ENCODE measurements at places on chromosomes 11 and 22.

DNA sequence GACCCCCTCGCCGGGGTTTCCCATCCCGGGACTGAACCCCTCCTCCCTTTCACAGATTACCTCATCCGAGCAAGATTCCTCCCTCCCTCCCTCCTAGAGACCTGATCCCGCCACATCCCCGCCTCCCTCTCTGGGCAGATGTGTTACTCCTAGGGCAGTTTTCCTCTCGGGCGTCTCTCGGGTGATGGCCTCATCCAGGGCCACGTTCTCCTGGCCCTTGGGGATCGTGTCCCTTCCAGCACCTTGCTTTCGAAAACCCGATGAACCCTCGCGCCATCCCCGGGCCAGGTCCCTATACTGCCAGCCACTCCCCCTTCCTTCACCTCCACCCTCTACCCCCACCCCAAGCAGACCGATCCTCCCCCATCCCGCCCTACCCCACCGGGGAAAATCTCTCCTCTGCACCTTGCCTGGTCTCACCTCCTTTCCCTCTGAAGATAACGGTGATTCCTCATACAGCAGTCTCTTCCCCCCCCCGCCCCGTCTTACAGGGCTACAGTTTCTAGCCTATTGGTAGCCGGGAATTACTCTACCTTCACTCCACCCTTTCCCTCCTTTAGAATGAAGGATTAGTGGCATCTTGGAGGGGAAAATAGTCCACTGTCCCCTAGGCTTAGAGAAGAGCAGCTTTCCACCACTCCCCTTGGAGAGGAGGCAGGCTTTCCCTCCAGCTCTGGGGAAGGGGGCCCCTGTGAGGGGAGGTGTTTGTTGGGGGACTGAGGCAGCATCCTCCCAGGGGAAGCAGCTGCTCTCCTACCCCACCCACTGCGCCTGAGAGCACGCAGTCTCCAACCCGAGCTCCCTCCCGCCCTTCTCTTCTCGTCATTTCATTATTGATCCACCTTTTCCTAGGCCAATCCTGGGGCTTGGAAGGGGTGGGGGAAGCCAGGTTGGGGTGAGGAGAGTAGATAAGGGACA is 1.2 kb downstream of the KMT2A start:
- DNase-seq = no peak

- DNase-seq = no peak
Observed at GRCh38 chr22:32920032-32920628, 118.6 kb downstream of the TIMP3 start.

GRCh38 chr11:65355013-65355775 is 643 bp downstream of the TIGD3 start:
- no peak for DNase-seq

- DNase-seq = peak; percentile 29
Observed at GRCh38 chr11:133064152-133064877, 468.0 kb downstream of the OPCML start.

- DNase-seq = peak; percentile 42
Observed at GRCh38 chr11:60370811-60371298, 7.5 kb upstream of the MS4A7 start.

DNA sequence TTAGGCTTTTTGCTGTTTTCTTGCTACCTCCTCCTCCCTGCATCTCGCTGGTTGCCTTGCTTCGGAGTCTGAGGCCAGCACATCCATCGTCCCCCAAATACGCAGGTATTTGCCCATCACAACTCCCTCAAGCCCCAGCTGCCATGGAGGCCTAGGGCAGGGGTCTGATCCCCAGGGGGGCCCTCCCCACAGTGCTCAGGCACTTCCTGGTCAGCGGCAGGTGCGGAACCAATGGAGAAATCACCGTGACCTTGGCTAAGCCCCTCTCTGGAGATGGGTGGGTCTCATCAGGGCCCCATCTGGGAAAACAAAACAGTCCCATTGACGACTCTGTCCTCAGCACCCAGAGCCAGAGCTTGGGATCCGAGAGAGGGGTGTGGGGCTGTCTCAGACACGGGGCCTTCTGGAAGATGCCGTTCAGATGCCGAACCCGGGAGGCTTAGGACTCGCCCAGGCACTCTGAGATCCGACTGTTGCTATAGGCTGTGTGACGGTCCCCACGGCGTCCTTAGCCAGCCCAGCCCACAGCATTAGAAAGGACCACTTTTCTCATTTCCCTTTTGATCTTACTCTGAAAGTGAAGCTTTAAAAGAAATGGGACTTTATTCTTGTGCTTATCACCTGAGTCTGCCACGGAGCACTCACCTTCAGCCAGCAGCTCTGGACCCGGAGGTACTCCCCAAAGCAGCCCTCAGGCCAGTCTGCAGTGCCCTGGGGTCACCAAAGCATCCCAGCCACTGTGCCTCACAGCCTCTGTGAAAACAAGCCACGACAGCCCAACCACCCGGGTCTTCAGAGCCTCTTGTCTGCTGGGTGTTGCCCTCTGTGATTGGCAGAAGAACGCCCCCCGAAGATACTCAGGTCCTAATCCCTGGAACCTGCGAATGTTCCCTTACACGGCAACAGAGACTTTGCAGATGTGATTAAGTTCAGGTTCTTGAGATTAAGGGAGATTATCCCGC is 61.2 kb upstream of the SLC22A12 start:
- DNase-seq = no peak

- DNase-seq = no peak
Observed at GRCh38 chr11:69396051-69396947, 85.2 kb upstream of the LINC01488 start.

DNA sequence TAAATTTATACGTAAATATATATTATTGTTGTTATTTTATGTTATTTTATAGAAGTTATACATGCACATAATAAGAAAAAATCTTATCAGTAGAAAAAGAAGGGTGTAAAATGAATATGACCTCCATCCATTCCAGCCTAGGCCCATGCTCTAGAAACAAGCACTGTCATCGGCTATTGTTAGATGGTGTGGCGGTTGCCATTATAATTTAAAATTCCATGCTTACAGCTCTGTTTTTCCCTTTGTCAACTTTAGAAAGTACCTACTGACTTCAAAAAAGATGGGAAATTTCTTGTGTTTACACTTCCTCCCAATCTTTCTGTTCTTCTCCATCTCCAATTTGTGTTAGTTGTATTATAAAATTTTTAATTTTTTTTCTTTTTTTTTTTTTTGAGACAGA is 61.9 kb upstream of the RDX start:
- no peak for DNase-seq

DNA sequence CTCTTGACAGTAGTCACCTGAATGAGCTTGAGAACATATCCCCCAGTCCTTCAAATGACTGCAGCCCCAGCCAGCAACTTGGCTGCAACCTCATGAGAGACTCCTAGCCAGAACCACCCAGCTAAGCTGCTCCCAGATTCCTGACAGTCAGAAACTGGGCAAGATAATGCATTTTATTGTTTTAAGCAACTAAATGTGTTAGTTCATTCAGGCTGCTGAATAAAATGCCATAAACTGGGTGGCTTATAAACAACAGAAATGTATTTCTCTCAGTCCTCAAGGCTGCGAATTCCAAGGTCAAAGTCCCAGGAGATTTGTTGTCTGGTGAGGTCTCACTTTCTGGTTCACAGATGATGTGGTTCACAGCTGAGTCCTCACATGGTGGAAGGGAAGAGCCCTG is 5.8 kb upstream of the PAMR1 start:
- DNase-seq = no peak

DNA sequence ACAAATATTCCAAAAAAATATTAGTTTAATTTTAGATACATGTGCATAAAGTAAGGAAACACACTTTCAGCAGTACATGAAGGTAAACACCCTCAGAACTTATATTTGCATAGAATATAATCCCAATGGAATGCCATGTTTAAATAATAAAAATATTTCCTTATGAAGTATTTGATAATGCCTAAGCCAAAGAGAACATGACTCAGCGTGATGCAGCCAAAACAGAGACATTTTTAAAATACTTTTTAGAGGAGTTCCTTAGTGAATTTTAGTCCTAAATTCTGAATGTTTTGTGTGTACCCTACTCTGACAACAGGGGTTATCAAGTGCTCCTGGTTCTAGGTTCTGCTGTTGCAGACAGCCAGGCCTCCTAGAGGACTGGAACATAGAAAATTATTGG is 39.1 kb upstream of the POU2AF2 start:
- no peak for DNase-seq

DNA sequence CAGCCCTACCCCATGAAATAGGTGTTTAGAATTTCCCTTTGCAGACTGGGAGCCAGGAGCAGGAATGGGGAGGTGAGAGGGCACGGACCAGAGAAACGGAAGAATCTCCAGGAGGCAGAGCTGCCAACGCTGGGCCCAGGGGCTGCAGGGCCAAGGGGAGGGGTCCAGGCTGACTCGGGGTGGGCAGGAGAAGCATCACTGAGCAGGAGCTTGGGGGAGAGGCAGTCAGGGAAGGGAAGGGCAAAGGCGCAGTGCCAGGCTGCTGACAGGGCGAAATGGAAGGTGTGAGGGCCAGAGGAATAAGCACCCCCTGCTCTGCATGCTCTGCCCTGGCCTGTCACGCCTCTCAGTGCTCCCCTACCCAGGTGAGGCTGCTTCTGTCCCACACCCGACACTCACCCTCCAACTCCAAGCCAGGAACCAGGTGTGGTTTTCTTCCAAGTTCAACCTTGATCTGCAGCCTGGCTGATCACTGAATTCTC is 14.5 kb downstream of the LRRC32 start:
- no peak for DNase-seq

DNA sequence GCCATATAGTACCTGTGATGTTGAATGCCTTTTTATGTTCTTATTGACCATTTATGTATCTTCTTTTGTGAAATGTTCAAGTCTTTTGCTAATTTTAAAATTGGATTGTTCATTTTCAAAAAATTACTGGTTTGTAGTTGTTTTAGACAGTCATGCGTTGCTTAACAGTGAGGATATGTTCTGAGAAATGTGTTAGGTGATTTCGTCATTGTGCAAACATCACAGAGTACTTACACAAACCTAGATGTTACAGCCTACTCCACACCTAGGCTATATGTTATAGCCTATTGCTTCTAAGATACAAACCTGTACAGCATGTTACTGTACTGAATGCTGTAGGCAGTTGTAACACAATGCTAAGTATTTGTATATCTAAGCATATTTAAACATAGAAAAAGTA is 32.5 kb downstream of the PDE3B start:
- DNase-seq = no peak

DNA sequence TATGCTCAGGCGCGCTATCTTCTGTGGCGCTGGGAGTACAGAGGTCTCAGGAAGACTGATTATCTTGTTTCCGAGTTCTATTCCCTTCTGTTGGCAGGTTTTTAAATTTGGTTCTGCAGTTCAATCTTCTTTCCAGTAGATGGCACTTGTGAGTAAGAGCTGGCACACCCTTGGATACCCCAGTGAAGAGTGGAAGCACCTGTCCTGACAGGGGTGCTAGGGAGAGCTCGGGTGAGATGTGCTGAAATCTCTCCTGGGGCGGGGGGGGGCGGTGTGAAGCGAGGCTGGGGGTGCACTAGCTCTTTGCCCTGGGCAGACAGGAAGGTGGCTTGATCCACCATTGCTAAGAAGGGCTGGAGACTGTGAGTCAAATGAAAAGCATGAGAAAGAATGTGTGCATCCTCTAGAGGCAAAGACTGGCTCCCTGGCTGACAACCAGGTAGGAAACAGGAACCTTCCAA is 679.9 kb upstream of the CCDC179 start:
- peak; percentile 55 for DNase-seq

DNA sequence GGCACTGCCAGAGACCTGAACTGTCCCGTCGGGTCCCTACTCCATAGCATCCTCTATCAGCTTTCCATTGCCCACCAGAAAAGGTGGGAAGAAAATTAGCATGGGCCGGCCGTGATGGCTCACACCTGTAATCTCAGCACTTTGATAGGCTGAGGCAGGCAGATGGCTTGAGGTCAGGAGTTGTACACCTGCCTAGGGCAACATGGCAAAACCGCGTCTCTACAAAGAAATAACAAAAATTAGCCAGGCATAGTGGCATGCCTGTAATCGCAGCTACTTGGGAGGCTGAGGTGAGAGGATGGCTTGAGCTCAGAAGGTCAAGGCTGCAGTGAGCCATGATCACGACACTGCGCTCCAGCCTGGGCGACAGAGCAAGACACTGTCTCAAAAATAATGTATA is 3.5 kb downstream of the SLC25A18 start:
- no peak for DNase-seq

DNA sequence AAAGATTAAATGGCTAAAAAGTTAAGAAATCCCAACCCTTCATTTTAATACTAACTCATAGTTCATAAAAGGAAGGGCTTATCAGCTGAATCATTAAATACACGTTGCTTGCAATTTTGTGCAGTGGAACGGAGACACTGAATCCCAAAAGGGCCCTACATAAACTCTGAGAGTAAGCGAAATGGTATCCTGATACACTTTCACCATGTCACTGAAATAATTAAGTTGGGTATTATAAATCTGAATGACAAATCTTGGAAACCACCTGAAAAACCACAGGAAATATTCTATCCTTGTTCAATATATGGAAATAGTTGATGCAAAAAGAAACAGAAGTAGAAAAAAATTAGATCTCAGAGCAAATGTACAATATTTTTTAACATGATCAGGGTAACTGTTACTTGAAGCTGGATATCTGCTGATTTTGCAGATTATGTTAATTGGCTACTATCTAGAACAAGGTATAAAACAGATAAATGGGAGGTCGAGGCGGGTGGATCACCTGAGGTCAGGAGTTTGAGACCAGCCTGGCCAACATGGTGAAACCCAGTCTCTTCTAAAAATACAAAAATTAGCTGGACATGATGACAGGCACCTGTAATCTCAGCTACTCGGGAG is 55.1 kb downstream of the MAML2 start:
- no peak for DNase-seq

GRCh38 chr11:125082611-125083311 is 19.7 kb downstream of the SLC37A2 start:
- no peak for DNase-seq

DNA sequence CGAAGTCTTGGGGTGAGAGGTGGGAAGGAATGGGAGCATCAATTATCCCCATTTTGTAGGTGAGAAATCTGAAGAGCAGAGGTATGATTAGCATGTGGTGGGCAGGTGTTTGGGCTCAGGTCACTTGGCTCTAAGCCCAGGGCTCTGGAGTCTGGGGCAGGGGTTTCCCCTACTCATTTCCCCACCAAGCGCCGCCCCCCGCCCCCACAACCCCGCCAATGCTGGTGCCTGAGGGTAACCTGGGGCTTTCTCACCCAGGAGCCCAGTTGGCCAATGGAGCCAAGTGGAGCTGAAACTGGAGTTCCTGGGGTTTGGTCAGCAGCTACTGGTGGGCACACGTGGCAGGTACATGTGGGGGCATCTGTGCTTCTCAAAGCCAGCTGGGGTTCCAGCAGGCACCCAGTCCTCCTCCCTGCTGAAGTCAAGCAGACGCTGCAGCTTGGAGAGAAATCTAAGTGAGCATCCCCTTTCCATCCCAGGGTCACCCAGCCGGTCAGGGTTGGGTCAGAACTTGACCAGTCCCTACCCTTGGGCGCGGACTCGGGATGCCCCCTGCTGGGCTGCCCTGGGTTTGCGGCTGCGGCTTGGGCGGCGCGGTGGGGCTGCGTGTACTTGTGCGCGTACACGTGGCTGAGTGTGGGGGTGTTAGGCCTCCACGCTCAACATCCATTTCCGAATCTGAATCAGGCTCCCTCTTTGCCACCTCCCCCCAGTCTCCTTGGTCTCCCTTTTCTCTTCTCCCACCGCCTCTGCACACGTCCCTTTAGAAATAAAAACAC is 1.7 kb upstream of the CHRM1 start:
- no peak for DNase-seq

- no peak for DNase-seq
Observed at GRCh38 chr11:124656774-124657630, 16.5 kb downstream of the SIAE start.
